ENCODE measurements at places on chromosomes 5 and 9. TPM values are rescaled to one million over a fixed set of nuclear protein-coding genes. Genes with fewer than 3 reads are reported as not detected.

Gene DDX4
- total RNA-seq = not detected

Gene GPRIN1
- 0.97 TPM for total RNA-seq

Gene FIBCD1
- 0.97 TPM for total RNA-seq

Gene IL13
- not detected for total RNA-seq

Gene CORO2A
- total RNA-seq = 22.3 TPM

Gene OR13F1
- not detected for total RNA-seq

Gene F2RL2
- 0.80 TPM for total RNA-seq

Gene MYMK
- total RNA-seq = not detected

Gene C6
- total RNA-seq = 22.7 TPM

Gene KCNT1
- 0.28 TPM for total RNA-seq

Gene NCBP1
- 24.0 TPM for total RNA-seq

Gene RNF180
- total RNA-seq = 24.4 TPM

Gene ST8SIA4
- total RNA-seq = 19.1 TPM

Gene CDX1
- 0.25 TPM for total RNA-seq

Gene CEL
- 0.77 TPM for total RNA-seq

Gene ADCY2
- total RNA-seq = 3.5 TPM

Gene ENTPD2
- total RNA-seq = 3.2 TPM

Gene SPEF2
- 16.9 TPM for total RNA-seq

Measured in lung (tissue), 17 donors.